ENCODE measurements at places on chromosomes 3 and 15.

DNA sequence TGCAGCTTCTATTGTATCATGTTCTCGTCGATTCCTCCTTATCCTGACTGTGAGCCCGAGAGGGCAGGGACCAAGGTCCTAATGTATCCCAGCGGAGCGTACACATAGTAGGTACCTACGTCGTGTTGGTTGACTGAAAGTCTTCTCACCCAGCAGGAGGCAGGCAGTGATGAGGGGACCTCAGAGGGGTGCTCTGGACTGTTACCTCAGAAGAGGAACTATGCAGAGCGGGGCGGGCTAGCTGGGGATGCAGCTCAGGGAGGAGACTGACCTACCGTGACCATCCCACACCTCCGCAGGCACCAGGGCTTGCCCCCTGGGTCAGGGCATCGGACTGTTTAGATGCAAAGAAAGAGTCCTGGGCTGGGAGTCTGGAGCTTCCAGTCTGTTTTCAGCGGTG is 11.4 kb downstream of the CHAC1 start:
- no peak for DNase-seq

DNA sequence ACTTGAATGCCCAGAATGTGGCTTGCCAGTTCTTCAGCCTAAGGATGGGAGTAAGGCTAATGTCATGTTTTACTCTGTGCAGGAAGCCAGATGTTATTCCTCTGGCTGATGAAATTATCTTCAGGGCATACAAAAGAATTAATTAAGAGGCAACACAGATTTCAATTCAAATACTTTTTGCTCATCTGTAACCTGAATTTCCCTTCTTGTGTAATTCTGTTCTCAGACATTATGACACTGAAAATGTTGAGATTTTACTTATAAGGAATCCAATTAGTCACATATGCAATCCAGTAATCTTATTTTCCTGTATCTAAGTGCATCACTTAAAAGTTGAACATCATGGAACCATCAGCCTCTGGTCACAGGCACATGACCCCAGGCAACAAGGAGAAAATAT is 136.5 kb downstream of the CPNE4 start:
- DNase-seq, result no peak

DNA sequence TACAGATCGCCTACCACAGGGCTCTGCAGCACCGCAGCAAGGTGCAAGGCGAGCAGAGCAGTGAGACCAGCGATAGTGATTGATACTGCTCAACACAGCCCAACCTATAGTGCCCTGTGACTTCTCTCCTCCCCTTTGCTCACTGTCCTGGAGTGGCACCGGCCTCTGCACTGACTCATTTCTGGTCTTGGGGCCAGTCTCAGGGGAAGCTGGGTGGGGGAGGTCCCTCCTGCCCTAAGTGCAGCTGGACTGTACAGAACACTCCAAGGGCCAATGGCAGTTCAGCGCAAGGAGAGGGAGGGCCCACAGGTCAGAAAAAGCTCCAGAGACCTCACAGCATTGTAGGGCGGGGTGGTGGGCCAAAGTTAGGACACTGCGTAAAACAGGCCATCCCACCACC is 2.5 kb upstream of the OGG1 start:
- no peak for DNase-seq

- no peak for DNase-seq
Observed at GRCh38 chr3:111534701-111535100, 7.3 kb upstream of the CD96 start.

GRCh38 chr3:37863949-37864822 is 2.5 kb downstream of the CTDSPL start:
- DNase-seq, result no peak

GRCh38 chr3:53845103-53845880 is 927 bp downstream of the CHDH start:
- DNase-seq, result no peak

DNA sequence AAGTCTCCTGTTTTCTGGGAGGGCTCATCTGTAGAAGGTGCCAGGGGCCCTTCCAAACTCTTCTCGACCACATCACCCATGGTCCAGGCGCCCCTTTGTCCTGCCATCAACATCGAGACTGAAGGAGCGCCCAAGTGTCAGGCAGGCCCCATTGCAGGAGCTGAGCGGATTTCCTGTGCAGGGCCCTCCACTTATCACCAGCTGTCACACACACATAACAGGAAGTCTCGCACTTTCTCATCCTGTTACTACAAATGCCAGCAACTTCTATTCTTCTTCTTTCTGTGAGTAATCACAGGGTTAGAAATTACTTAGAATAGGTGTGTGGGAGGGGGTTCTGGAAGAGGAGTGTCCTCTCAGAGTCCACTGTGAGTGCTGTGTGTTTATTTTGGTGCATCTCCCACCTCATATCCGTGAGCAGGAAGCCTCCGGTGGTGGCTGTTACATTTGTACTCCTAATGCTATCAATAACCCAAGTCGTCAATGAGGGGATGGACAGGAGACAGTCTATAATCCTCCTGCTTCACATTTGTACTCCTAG is at the start of gene KLHL6:
KLHL6 (minus strand) TSS at position 166 of the 541 bp plus-strand sequence; CDS start at position 113, 53 bp downstream.
- peak; percentile 64 for DNase-seq

GRCh38 chr3:62965311-62965710 is 90.1 kb upstream of the CADPS start:
- DNase-seq, result no peak

DNA sequence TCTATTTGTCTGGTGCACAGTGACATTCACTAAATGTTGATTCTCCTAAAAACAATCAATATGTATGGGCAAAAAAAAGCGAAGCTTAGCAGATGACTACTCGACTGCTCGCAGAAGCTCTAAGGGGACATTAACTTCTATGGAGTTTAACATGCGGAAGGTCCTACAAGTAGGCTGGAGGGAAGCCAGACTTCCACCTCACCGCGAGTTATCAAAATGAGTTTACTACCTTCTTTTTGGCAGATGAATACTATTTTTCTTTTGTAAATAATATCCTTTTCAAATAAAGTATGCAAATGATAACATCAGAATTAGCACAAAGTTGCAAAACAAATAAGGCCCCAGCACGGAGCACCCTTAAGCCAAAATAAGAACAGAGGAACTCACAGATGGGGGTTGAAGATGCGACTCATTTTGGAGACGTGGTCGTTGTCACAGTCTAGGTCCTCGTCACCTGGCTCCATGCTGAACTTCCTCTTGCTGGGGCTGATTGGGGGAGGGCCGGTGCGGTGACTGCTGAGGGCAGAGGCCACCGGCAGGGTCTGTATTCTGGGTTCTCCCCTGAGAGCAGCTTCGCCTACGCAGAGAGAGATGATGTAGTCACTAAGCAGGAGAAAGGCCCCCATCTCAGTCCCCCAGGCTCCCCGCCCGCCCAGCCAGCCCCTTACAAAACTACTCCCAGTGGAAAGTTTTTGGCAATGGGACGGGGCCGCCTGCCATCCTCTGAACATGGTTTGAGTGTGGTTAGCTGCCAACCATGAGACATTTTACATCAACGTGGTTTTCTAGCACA is 42.1 kb downstream of the VGLL4 start:
- DNase-seq, result no peak

GRCh38 chr15:45179221-45179985 is 8.4 kb downstream of the SHF start:
- peak; percentile 46 for DNase-seq

DNA sequence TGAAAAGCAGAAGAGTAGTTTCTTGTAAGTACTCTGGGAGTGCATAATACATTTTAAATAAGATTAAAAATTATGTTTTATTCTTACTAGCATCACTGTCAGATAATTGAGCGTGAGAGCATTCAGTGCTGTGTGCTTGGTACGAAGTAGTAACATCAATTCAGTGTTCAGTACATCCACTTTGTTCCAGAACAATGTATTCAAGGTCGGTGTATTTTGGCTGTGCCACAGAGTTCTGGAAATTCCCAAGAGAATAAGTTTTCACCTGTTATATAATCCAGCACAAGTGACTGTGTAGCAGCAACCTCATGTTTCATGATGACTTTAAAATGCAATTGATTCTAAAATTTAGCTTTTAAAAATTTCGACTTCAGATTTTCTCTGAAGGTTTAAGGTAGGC is 130.6 kb downstream of the IGF1R start:
- DNase-seq, result no peak

GRCh38 chr3:168088106-168088720 is 7.5 kb downstream of the GOLIM4 start:
- no peak for DNase-seq

DNA sequence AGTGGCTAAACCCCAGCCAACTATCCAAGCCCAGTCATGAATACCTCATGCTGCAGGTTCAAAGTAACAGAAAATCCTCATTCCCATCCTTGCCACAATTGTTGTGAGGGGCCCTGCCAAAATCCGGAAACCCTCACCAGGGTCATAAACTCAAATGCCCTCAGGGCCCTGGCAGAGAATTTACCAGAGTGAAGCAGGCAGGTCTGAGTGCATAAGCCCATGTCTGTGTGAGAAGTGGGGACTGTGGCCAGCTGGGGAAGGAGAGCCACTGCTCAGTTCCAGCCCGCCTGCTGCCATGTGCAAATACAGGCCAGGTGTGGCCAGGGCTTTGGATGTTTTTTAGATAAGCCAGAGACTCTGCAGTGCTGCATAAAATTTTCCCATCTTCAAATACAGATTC is 7.0 kb downstream of the CEP152 start:
- no peak for DNase-seq

DNA sequence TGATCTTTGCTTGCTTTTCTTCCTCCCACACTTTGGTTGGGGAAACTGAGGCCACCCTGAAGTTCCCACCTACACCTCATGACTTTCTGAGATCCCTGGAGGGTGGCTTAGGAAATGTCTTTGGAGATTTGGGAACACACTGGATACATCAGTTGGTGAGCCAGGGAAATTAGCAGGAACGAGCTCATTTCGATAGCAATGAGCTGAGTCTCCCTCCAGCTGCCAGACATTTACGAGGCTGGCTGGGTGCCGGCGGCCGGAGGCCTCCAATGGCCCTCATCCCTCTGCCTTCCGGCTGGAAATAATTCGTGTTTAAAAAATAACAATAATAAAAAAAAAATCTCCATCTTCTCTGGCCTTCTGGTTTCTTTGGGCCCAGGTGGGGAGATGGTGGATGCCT is 38.8 kb downstream of the SMAD6 start:
- DNase-seq, result no peak

DNA sequence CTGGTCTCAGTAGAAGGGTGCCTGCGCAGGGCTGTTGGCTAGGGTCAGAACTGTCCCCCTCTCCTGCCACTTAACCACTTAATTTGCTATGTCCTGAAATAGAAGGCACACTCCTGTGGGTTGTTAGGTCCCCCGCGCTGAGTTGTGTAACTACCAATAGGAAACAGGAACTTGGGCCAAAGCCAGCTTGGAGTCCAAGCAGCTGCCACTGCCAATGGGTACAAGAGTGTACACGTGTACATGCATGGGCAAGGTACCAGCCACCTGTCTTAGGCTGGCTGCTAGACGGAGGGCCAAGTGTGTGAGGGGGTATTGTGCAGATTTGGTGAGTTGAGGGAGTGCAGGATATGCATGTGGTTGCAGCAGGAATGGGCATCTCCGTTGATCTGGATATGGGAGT is 29.7 kb upstream of the POLG start:
- DNase-seq, result no peak

GRCh38 chr3:6079561-6080179 is 781.2 kb upstream of the GRM7 start:
- DNase-seq, result no peak

- no peak for DNase-seq
Observed at GRCh38 chr3:176896640-176897039, 300.6 kb downstream of the TBL1XR1 start.

GRCh38 chr3:139561959-139562676 is 22.6 kb upstream of the RBP1 start:
- DNase-seq, result no peak

Measured in activated CD4-positive, alpha-beta T cell treated with anti-CD3 and anti-CD28 coated beads, Interleukin-2, amount 50 U/mL, for 4 hours (primary cell).